Natural killer cell treated with Interleukin-12 subunit alpha and Interleukin-12 subunit beta and Interleukin-15 and Interleukin-18, amount 100 ng/mL, for 72 hours (primary cell): ENCODE measurements at places on chromosomes 1 and 21.

- DNase-seq = no peak
Measured at GRCh38 chr1:190049314-190049713, 428.4 kb downstream of the BRINP3 start.

DNA sequence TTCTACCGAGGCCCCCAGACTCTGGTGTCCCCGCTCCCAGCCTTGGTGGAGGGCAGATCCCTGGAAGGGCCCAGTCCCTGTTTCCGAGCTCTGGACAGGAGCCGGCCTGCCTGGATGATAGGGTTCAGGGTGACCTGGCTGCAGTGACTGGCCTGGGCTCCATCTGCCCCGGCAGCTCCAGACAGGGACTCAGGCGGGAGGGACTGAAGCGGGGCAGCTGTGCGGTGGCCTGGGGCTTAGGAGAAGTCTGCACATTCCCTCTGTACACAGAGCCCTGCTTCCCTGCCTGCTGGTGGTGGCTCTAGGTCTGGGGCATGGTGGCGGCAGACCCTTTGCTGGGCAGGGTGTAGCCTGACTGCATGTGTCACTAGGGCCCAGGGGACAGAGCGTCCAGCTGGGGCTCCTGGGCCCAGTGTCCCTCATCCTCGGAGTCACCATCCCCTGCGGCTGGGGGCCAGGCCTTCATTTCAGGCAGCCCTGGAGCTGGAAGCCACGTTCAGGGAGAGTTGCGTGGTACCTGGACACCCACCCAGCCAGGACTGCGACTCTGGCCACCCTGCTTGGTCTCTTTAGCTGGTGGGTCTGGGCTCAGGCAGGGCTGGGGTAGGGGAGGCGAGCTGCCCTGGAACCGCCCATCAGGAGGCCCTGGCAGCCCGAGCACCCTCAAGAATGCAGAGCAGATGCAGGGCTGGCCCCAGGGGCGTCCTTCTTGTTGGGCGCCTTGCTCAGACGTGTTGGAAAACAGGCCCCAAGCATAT lies 9.6 kb downstream of the ARHGEF16 start:
- no peak for DNase-seq

- no peak for DNase-seq
Measured at GRCh38 chr1:59188413-59189213, 108.3 kb upstream of the FGGY start.

GRCh38 chr21:46056450-46056903 lies 41.4 kb upstream of the COL6A2 start:
- no peak for DNase-seq

DNA sequence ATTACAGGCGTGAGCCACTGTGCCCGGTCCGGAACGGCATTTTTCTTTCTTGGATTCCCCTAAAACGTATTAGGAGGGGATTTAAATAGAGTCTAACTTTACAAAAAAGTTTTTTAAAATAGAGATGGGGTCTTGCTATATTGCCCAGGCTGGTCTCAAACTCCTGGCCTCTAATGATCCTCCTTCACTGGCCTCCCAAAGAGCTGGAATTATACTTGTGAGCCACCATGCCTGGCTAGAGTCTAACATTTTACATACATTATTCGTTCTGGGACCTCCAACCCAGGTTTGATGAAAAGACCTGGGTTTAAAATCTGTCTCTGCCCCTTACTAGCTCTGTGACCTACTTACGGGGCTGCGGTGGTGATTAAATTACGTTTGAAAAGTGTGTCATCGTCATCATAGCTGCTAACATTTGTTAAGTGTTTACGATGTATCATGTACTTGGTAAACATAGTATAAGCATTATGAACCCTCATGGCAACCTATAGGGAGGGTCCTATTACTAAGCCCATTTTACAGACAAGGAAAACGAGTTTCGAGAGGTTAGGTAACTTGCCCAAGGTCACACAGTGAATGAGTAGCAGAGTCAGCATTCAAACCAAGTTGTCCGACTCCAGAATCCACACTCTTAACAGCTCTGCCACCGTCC lies 24.5 kb downstream of the PLEKHM2 start:
- no peak for DNase-seq

GRCh38 chr1:201279313-201279712 lies 4.0 kb upstream of the PKP1 start:
- no peak for DNase-seq

DNA sequence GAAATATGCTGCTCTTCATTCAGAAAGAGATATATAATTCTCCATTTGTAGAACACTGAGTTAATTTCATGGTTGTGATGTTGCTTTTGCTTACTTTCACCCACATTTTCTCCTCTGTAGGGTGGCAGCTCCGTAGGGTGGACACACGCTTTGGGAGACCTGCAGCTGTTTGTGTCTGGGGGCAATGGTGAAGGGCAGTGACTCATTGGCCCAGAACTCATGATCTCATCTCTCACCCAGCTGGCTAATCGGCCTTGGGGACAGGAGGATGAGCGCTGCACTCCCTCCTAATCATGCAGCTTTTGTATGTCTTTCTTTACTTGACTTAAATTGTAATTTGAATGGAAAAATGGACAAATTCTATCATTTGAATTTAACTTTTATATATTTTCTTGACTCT lies 9.6 kb downstream of the DISC1 start:
- no peak for DNase-seq

GRCh38 chr1:43339584-43340232 lies 2.1 kb downstream of the MPL start:
- no peak for DNase-seq

DNA sequence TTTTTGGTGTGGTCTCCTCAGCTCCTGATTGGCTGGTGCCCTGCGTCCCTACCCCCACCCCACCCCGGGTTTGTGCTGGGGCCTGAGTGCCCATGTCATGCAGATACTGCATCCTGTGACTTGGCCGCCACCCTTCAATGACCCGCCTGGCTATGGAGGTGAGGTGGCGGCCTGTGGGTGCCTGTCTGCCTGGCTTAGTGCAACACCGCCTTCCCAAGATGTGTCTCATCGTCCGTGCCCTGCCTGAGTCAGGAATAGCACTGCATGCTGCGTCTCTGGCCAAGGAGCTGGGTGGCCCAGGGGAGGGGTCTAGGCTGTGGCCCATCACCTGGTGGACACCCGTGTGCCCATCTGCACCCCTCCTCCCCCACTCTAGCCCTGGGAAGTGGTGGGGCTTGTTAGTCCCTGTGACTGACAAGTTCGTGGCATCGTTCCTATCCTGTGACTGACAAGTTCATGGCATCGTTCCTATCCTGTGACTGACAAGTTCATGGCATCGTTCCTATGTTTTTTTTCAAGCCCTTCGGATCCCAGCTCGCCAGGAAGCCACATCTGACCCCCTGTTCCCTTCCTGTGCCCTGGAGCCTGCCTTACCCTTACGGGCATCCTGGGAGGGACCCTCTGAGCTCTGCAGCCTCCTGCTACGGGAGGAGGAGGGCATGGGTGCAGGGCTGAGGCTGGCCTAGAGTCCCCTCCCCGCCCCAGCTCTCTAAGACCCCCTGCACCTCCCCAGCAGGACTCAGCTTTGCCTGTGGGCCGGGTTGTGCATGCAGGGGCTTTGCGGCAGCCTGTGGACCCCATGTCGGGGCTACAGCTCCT lies 7.5 kb downstream of the SLX9 start:
- DNase-seq = peak; percentile 52
